ENCODE measurements at places on chromosomes 11 and 22.

GRCh38 chr11:18907391-18907790 is 31.8 kb downstream of the MRGPRX1 start:
- DNase-seq = no peak

DNA sequence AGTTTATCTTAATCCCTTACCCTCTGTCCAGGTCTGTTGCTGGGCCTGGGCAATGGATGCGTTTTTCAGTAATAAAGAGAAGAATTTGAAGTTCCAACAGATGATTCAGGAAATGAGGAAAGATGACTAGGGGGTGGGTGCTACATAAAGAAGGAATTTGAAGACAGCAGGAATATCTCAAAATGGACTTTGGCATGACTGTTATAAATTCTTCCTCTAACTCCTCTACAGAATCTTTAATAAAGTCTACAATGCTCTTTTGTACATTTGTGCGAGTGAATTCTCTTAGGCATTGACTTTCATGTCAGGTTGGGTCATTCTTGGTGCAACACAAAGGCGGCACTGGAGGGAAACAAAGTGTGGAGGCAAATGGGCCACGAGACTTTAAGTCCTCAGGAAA is 35.1 kb upstream of the PRSS23 start:
- no peak for DNase-seq

- DNase-seq = no peak
These were observed 28.6 kb upstream of the BIRC3 start for GRCh38 chr11:102288725-102289083.

DNA sequence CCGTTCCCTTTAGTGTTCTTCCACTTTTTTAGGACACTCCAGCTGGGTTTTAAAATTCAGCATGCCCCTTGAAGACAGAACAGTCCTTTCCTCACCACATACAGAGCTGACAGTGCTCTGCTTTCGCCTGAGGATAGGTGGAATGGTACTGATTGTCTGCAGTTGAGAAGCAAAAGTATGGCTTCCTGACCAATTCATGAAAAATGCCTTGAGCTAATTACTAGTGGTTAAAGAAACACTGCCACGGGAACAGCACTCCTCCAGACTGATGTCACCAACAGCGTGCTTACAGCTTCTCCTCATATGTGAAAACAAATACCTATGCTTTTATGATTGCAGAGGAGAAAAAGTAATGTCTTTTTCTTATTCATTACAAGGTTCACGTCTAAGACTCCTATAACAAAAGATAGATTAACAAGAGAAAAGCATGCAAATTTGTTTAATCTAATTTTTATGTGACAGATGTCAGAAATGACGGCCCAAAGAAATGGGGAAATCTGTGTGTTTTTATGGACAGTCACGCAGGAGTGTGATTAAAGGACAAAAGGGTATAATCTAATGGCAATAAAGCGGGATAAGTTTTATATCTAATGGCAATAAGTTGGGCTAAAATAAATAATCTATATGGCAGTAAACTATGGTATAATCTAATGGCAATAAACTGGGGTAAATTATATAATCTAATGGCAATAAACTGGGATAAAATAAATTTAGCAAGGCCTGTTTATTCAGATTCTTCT is 123.4 kb upstream of the ARHGAP42 start:
- DNase-seq = no peak

- no peak for DNase-seq
These were observed 27.7 kb upstream of the PARVB start for GRCh38 chr22:43996170-43996980.

- DNase-seq = no peak
These were observed 8.5 kb downstream of the MAP4K2 start for GRCh38 chr11:64794526-64794925.

DNA sequence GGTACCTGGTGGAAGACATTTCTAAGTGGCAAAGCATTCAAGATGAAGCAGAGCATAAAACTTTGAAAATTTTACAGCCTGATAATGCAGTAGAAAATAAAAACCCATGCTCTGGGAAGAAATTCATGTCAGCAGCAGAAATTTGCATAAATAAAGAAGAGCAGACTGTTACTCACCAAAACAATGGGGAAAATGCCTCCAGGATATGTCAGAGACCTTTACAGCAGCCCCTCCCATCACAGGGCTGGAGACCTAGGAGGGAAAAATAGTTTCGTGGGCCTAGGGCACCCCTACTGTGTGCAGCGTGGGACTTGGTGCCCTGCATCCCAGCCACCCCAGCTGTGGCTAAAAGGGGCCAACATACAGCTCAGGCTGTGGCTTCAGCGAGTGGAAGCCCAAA is 5.4 kb upstream of the DKK3 start:
- peak; percentile 86 for DNase-seq

- DNase-seq = peak; percentile 74
These were observed 44.5 kb downstream of the FEZ1 start for GRCh38 chr11:125451400-125452124.

- DNase-seq = no peak
These were observed 372.4 kb downstream of the NXPE2 start for GRCh38 chr11:115050756-115051155.

GRCh38 chr22:48923165-48923865 is 904.4 kb downstream of the BRD1 start:
- no peak for DNase-seq

GRCh38 chr11:13368041-13368446 is 90.5 kb downstream of the BMAL1 start:
- DNase-seq = no peak

GRCh38 chr11:99554232-99554903 is 533.6 kb downstream of the CNTN5 start:
- DNase-seq = no peak

- DNase-seq = no peak
These were observed 10.4 kb upstream of the TCF20 start for GRCh38 chr22:42280836-42281235.

DNA sequence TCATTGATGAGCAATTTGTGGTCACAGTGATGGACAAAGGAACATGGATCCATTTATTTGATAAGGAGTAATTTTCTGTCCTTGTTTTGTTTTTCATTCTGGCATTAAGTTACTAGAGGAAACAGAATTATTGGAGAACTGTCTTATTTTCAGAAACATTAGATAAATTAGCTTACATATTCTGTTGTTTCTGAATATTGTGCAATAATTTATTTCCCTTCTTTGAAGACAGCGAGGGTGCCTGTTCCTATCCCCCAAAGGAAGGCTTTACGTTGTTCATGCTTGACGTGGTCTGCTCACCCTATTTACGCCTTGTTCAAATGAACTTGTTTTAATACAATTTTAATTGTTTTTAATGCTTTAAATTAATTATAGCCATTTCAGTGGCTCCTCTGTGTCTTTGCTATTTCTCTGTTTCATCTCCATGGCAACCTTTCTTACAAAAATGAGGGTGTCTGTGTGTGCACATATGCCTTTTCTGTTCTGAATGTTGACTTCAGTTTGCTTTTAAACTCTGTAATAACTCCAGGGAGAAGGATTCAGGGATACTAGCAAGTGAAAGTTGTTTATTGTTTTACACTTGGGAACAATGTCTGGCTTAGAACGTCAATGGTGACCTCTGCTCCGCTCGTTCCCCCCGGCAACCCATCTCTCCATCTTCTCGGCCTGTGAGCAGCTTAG is 138.3 kb upstream of the PLET1 start:
- DNase-seq = no peak

- DNase-seq = no peak
These were observed 18.1 kb upstream of the KLHL35 start for GRCh38 chr11:75450826-75451821.

- DNase-seq = no peak
These were observed 63.5 kb upstream of the CSNK2A3 start for GRCh38 chr11:11416502-11416901.

DNA sequence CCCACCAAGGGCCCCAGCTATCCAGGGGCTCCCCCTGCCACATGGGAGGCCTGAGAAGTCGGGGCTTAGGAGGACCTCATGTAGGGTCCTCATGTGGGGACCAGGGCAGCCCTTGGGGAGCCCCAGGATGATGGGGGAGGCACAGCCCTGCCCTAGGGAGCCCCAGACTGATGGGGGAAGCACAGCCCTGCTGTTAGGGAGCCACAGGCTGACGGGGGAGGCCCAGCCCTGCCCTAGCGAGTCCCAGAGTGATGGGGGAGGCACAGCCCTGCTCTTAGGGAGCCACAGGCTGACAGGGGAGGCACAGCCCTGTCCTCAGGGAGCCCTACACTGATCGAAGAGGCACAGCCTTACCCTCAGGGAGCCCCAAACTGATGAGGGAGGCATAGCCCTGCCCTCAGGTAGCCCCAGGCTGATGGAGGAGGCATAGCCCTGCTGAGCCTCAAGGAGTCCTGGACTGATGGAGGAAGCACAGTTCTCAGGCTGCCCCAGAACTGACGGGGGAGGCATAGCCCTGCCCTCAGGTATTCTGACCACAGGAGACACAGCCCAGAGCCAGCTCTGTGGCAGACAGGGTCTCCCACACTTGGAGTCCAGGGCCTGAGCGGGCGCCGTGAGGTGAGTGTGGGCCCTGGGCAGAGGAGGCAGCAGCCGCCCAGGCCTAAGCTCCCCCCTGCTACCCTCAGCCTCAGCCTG is 10.8 kb downstream of the PRR33 start:
- DNase-seq = no peak

DNA sequence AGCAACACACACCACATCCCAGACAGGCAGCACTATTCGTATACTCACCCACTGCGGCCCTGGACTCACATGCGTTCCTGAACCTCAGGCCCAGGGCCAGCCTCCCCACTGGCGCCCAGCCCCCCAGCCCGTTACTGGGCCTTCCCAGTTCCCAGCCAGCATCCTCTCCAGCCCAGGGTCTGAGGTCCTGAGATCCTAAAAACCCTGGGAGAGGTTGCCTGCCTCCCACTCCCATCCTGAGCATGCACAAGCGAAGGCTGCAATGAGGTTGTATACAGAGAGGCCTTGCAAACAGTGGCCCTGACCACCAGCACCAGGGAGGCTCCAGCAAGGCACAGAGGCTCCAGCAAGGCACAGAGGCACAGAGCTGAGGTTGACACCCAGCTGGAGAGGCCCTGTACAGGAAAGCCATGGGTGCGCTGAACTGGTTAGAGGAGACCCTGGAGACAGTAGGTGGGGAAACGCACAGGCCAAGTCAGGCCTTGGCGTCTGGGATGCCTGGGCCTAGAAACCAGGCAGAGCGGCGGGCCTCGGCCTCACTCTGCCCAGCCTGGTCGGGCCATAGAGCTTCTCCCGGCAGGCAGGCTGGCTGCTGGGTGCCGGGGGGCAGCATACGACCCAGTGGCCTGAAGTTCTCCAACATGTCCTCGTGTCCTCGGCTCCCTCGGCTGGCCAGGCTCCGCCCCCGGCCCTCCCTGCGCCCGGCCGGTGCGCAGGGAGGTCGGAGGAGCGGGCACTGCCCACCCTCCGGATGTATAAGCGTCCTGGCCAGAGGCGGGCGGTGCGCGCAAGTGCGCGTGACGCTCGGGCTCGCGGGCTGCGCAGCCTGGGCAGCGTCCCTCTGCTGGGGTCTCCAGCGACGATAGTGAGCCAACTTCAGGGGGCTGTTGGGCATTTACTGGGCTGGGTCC is 2.3 kb upstream of the TBX1 start:
- no peak for DNase-seq

- DNase-seq = no peak
These were observed 8.6 kb upstream of the ARAP1 start for GRCh38 chr11:72760539-72761405.

DNA sequence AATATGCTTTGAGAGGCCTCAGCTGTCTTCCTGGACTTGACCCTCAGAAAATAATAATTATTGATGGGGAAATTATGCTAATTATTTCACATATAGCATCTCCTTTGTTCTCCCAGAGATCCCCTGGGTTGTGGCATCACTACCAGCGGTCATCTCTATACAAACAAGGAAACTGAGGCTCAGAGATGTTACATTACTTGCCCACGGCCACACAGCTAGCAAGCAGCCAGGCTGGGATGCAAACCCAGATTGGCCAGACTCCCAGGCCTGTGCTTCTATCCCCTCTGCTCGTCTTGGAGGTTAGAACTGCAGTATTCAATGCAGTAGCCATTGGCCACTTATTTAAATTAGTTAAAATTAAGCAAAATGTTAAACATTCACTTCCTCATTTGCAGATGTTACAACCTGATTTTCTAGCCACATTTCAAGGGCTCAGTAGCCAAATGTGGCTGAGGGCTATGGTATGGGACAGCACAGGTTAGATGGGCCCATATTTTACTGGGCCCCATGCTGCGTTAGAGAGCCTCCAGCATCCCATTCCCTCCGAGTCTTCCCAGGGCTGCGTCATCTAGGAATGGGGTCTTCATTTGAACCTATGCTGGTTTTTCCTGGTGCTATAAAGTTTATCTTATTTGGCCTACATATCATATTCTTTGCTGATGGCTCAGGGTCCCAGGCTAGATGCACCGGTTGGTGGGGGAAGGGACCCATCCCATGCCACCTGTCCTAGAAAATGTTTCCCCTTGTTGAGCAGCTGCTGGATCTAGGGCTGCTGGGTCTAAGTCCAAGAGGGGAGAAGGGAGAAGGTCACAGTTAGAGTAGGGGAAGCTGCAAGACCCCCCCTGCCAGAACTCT is 2.2 kb downstream of the SLC35C1 start:
- DNase-seq = no peak

- DNase-seq = no peak
These were observed 58.8 kb upstream of the SYN3 start for GRCh38 chr22:33116841-33117547.

- DNase-seq = no peak
These were observed 62.0 kb upstream of the YPEL1 start for GRCh38 chr22:21797444-21798221.

All from NCI-H526 treated with DMSO at 0.1 percent for 48 hours (cell line).